ENCODE measurements at places on chromosomes 2 and 18.

DNA sequence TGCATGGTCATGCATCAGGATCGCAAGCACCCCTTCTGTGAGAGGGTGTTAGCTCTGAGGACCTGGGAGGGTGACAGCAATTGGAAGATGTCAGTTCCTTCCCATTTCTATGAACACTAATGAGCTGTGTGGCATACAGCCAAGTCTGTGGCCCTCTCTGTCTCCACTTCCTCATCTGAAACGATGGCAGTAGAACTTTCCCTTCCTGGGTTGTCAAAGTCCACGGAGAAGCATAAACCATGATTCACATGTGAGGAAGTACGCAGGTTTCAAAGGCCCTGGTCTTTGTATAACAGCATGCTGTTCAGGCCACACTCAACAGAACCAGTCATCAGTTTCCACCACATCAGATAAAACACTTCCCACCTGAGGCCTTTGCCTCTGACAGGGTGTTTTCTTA is 167.4 kb upstream of the RAB6C start:
- DNase-seq, result no peak

DNA sequence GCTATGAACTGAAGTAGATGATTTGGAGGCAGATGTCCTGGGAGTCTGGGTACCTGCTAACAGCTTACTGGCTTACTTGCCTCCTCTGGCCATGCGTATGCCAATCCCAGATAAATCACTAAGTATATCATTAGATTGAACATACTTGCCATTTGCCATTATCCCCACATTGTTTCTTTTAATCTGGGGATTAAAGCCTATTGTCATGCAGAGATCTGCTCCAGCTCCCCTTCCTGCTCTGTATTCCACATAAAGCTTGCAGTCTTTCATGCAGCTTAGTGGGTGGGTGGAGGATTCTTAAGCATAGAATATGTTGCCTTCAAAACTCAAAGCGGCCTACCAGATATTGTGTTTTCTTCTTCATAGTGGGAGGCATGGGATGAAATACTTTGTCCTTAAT is 311.8 kb upstream of the MMADHC start:
- no peak for DNase-seq

DNA sequence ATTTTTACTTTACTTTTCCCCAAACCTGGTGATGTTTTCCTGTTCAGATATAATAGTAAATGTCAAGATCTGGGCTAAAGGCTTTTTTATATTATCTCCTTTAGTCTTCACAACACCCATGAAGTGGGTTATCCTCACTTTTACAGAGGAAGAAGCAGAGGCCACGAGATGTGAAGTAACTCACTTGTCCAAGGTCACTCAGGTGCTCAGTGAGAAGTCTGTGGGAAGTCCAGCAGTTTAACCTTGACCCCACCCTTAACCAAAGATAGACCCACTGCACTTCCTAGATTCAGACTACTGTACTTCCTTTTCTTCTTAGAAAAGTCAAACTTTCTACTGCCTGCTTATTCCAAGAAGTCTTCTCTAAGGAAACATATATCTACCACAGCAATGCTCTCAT is 56.3 kb upstream of the STAT1 start:
- DNase-seq, result no peak

GRCh38 chr2:164655750-164656149 is 34.5 kb upstream of the GRB14 start:
- DNase-seq, result no peak

- no peak for DNase-seq
Measured at GRCh38 chr2:30798536-30798991, 8.7 kb downstream of the CAPN13 start.

- no peak for DNase-seq
Measured at GRCh38 chr18:24988253-24988840, 363.6 kb downstream of the ZNF521 start.

DNA sequence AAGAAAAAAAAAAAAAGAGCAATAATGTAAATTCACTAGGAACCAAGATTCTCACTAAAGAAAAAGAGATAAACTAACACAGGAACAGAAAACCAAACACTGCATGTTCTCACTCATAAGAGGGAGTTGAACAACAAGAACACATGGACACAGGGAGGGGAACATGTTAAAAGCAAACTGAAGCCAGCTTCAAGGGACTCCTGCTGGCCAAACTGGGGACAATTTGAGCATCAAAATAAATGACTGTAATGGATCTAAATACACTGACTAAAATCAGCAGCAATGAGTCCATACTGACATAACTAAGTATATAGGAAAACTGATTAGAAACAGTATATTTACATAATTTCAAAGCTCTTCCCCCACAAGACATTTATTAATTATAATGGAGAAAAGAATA is 73.0 kb downstream of the FARSB start:
- no peak for DNase-seq
